NCI-H2171 (cell line): ENCODE measurements at places on chromosomes 4 and X.
A peak's percentile ranks its signal among the peaks of the same experiment; 100 is the strongest.

DNA sequence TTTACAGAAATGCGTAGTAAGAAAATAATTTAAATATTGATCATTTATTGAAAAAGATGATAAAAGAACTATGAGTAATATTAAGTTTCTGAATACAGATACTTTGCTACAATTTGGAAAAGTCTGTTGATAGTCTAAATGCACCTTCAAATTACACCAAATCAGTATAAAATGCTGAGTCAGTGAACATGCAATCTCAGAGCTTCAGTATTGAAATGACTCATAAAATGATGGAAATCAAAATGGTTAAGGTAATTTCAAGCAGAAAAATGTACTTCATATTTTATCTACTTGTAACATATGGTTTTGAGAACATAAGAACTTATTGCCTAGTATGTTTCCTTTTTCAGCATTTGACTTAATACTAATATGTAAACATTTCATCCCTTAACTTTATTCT is 448.2 kb downstream of the PCDH10 start:
- no peak for DNase-seq

GRCh38 chr4:35639929-35640328 is 604.4 kb downstream of the ARAP2 start:
- no peak for DNase-seq

GRCh38 chr4:126755506-126755905 is 877.3 kb upstream of the INTU start:
- DNase-seq = no peak

DNA sequence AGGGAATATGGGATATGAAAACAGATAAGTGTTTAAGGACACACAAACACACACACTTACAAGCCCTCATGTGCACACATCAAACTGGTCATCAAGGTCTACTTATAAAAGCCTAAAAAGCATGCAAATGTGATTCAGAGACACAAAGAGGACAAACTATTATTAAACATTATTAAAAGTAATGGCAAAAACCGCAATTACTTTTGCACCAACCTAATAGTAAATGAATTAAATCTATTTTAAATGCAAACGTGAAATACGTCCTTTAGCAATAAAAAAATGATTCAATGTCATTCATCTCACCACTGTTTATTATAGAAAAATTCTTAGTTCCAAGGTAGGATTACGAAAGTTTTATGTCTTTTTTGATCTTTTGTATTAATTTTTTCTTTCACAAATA is 91.1 kb upstream of the ARMCX2 start:
- no peak for DNase-seq

- DNase-seq = no peak
Measured at GRCh38 chrX:70092247-70092646, 30.0 kb downstream of the OTUD6A start.

- no peak for DNase-seq
Measured at GRCh38 chr4:40607221-40607620, 22.4 kb downstream of the RBM47 start.

DNA sequence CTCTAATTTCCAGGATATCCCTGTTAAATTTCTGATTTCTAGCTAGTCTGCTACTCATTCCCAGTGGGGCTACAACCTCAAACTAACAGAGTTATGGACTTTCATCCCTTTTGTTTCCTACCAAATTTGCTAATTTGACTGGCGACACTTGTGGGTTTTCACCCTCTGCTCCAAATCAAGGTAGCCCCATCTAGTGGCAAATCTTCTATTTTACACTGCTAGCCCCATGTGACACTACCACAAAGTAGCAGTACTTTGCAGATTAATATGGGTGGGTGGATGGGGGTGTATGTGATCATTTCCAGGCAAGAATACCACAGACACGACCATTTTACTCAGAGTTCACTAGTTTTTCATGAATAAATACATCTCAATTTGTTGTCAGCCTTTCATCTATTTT is 150.3 kb downstream of the MSL3 start:
- no peak for DNase-seq

- DNase-seq = no peak
Measured at GRCh38 chr4:87419578-87420249, 2.7 kb upstream of the NUDT9 start.

GRCh38 chr4:101346351-101347266 is 717 bp downstream of the PPP3CA start:
- peak; percentile 31 for DNase-seq

GRCh38 chr4:71293705-71294104 is 45.1 kb upstream of the SLC4A4 start:
- DNase-seq = no peak

GRCh38 chrX:133926099-133926498 is 59.3 kb downstream of the GPC3 start:
- DNase-seq = no peak

DNA sequence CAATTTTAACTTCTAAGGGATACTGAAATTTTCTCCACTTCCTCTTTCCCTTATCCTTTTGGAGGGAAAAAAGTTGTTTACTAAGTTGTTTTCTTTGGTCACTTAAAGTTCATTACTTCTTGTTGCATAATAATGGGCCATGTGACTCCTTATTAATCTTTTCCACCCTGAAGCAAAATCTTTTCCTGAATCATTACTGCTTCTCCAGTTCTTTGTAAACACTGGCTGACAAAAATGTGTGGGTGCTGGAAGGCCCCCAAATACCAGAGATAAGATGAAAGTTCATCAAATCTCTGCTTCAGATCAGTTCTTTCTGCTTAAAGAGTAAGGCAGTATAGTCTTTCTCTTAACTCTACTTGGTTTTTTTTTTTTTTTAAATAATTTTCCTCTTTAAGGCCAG is 108.9 kb upstream of the NHS start:
- DNase-seq = no peak

DNA sequence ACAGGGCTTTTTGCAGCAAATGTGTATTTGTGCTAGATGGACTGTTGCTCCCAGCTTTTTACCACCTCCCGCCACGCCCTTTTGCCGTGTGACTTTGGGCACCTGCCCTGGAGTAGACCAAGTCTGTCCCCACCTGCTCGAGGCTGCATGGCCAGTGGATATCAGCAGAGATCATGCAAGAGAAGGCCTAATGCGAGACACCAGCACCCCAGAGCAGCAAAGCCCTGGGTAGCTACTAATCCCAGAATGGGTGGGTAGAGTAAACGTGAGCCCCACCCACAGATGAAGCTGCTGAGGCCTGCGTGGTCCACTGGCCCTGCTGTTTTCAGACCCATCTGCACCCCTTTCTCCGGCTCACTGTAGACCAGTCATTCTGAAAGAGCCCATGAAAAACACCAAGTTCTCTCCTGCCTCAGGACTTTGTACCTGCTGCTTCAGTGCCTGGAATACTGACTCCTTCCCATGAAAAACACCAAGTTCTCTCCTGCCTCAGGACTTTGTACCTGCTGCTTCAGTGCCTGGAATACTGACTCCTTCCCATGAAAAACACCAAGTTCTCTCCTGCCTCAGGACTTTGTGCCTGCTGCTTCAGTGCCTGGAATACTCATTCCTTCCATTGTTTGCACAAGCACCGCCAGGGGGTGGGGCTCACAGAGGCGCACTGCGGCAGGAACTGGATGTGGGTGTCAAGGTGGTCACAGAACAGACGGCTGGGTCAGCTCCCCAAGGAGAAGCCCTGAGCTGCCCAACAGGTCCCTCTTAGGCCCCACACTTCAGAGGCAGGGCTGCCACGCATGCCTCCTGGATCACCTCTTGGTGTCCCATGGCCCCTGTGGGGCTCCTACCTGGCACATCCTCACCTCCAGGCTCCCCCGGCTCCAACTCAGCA is 5.1 kb upstream of the TNIP2 start:
- DNase-seq = no peak
